Uterus (tissue), 4 donors: ENCODE measurements at places on chromosomes 5 and 9. TPM values are rescaled to one million over a fixed set of nuclear protein-coding genes. Genes with fewer than 3 reads are reported as not detected.

The PCSK1 gene
- total RNA-seq, result not detected

The MTX3 gene
- total RNA-seq, result 52.3 TPM

The PCDHGC4 gene
- total RNA-seq, result 2.9 TPM

The ALDH7A1 gene
- 94.2 TPM for total RNA-seq

The C5orf52 gene
- total RNA-seq, result not detected

DNA sequence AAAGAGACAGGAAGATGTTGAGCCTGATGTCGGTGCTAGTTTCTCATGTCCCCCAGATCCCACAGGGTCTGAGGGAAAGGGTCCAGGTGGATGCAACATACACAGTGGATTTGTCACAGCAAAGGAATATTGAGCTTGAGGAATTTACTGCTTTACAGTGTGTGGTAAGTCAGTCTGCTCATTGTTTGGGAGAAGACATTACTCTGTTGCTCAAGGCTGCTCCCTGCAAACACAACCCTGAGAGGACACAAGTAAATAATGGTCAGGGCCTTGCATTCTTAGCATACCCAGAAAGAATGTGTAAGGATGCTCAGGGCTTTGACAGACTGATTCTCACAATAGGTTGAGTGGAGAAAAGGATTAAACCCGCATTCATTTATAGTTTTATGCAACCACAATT is 7.3 kb upstream of the MAN2A1 start:
- H3K27me3 ChIP-seq, result no peaks in the 10 kb centered on the region
- no peak overlapping the region for H3K27ac ChIP-seq
- H3K4me1 ChIP-seq, result no peaks in the 10 kb centered on the region
- DNase-seq, result no peak
- no peaks in the 10 kb centered on the region for H3K36me3 ChIP-seq
- no peak overlapping the region for H3K4me3 ChIP-seq

DNA sequence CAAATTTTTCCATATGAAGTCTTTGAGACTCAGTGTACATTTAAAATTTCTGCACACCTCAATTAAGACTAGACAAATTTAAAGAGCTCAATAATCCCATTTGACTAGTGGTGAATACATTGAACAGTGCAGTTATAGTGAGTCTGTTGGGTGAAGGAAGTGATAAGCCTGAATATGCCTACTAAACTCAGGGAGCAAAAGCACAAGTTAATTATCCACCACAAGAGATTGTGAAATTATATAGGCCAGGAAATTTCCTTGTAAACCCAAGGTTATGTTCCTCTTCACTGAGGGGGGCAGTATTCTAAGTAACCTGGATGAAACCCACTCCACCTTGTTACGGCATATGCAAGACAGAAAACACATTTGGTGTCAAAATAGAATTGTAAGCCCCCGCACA is 612.9 kb upstream of the DAB2 start:
- H3K4me3 ChIP-seq, result no peak overlapping the region
- H3K36me3 ChIP-seq, result no peaks in the 10 kb centered on the region
- H3K4me1 ChIP-seq, result no peaks in the 10 kb centered on the region
- H3K27me3 ChIP-seq, result no peaks in the 10 kb centered on the region
- no peak overlapping the region for H3K27ac ChIP-seq
- DNase-seq, result no peak

DNA sequence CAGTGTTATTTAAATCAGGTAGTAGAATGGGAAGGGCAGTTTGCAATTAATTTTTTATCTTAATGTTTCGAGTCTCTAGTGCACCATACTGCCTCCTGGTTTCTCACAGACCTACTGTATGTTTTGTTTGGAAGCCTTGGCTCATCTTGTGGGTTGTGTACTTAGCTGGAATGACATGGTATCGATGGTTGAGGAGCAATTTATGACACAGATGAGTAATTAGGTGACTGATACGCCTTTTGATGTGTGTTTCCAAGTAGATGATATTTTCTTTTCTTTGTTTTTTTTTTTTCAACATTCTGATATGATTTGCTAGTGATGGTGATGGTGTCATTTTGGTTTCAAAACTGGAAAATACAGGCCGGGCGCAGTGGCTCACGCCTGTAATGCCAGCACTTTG is 16.1 kb downstream of the BASP1 start:
- H3K36me3 ChIP-seq, result no peaks in the 10 kb centered on the region
- H3K27me3 ChIP-seq, result no peaks in the 10 kb centered on the region
- H3K4me3 ChIP-seq, result no peak overlapping the region
- no peak overlapping the region for H3K27ac ChIP-seq

GRCh38 chr5:78730300-78731094 is 81.9 kb upstream of the LHFPL2 start:
- no peaks in the 10 kb centered on the region for H3K4me1 ChIP-seq
- no peaks in the 10 kb centered on the region for H3K36me3 ChIP-seq
- H3K27ac ChIP-seq, result no peak overlapping the region
- no peaks in the 10 kb centered on the region for H3K27me3 ChIP-seq
- no peak overlapping the region for H3K4me3 ChIP-seq

GRCh38 chr9:19145881-19146280 is 18.6 kb upstream of the PLIN2 start:
- no peak overlapping the region for H3K4me3 ChIP-seq
- H3K27ac ChIP-seq, result no peak overlapping the region
- H3K27me3 ChIP-seq, result no peaks in the 10 kb centered on the region
- no peak for DNase-seq

DNA sequence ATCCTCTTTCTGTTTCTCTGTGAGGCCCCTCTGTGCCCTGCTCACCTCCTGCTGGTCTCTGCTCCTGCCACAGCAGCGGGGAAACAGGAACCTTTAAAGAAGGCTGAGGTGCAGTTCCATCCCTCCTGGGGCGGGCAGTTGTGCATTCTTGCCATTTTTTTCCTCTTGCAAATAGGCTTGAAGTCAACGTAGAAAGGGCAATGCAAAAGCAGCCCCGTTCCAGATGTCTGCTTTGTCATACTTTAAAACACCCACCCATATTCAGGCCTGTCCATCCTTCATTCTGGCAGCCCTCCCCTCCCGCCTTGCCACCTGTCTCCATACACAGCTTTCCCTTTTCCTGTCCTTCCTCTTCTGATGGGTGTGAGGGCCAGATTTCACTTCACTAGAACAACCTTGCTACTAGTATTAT is 65.4 kb upstream of the KLF9 start:
- peak overlapping the region; percentile 91 for H3K27ac ChIP-seq
- H3K36me3 ChIP-seq, result no peaks in the 10 kb centered on the region
- H3K4me3 ChIP-seq, result no peak overlapping the region
- no peaks in the 10 kb centered on the region for H3K27me3 ChIP-seq

- no peaks in the 10 kb centered on the region for H3K36me3 ChIP-seq
- H3K27ac ChIP-seq, result no peak overlapping the region
- H3K27me3 ChIP-seq, result no peaks in the 10 kb centered on the region
Observed at GRCh38 chr5:36723912-36724311, 117.5 kb downstream of the SLC1A3 start.
